ENCODE measurements at places on chromosomes 16 and 17. TPM values are rescaled to one million over a fixed set of nuclear protein-coding genes. Genes with fewer than 3 reads are reported as not detected.

FLCN gene
- total RNA-seq, result 122 TPM

PIMREG gene
- total RNA-seq, result not detected

GRCh38 chr17:15509095-15509494 lies 41.7 kb upstream of the CDRT4 start:
- H3K4me1 ChIP-seq, result peaks cover 24% of the 10 kb centered on the region
- no peaks in the 10 kb centered on the region for H3K36me3 ChIP-seq
- H3K27ac ChIP-seq, result no peak overlapping the region
- no peaks in the 10 kb centered on the region for H3K27me3 ChIP-seq
- H3K4me3 ChIP-seq, result no peak overlapping the region
- no peak for DNase-seq

SMG1 gene
- total RNA-seq, result 112 TPM

GRCh38 chr17:10001306-10001873 lies 96.3 kb upstream of the RCVRN start:
- H3K27me3 ChIP-seq, result no peaks in the 10 kb centered on the region
- H3K27ac ChIP-seq, result no peak overlapping the region
- no peak overlapping the region for H3K4me3 ChIP-seq
- no peak for DNase-seq
- H3K36me3 ChIP-seq, result no peaks in the 10 kb centered on the region

GRCh38 chr17:27622986-27623385 lies 8.0 kb upstream of the LGALS9 start:
- no peaks in the 10 kb centered on the region for H3K4me1 ChIP-seq
- H3K27ac ChIP-seq, result no peak overlapping the region
- DNase-seq, result no peak
- H3K4me3 ChIP-seq, result no peak overlapping the region

FZD2 gene
- 2.6 TPM for total RNA-seq

DNA sequence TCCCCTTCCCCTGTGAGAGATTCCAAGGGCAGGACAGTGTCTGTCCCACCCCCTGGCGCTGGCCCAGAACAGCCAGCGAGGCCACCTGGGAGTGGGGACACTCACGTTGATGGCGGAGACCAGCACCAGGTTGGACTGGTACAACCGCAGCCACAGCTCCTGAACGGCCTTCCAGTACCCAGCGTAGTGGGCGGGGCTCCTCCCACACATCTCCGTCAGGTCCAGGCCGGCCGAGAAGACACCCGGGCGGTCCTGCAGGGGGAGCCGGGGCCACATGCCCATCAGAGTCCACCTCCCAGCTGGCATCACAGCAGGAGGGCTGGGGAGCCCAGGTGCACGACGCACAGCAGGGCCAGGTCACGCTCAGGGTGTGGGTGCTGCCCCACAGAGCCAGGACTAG lies 7.1 kb downstream of the ECI1 start:
- H3K27me3 ChIP-seq, result no peaks in the 10 kb centered on the region
- no peak overlapping the region for H3K27ac ChIP-seq
- no peak overlapping the region for H3K4me3 ChIP-seq
- no peak for DNase-seq
- H3K4me1 ChIP-seq, result peaks cover 8% of the 10 kb centered on the region

DNA sequence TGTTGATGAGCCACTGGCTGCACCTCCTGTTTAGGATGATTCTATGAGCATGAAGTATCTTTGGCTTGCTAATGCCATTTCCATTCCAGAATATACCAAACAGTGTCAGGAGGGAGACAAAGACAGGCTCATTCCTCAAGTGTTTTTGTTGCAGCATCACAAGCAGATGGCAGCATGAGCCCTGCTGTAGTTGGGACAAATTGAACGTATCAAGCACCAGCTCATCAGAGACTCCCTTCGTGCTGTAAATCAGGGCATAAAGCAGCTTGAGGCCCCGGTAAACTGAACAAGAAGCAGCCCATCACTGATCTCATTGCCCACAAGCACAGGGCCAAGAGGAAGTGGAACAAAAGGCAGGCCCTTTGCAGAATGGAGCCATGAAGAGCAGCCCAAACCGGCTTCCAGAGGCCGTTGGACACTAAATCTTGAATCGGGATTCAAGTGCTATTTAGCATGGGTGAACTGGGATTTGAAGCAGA lies 45.9 kb upstream of the HS3ST3A1 start:
- no peak overlapping the region for H3K4me3 ChIP-seq
- no peak for DNase-seq
- no peaks in the 10 kb centered on the region for H3K4me1 ChIP-seq

- peak overlapping the region; percentile 86 for H3K4me3 ChIP-seq
- H3K27me3 ChIP-seq, result no peaks in the 10 kb centered on the region
- H3K27ac ChIP-seq, result peak overlapping the region; percentile 97
These were observed 569 bp upstream of the RABEP2 start for GRCh38 chr16:28925386-28926228.

DNA sequence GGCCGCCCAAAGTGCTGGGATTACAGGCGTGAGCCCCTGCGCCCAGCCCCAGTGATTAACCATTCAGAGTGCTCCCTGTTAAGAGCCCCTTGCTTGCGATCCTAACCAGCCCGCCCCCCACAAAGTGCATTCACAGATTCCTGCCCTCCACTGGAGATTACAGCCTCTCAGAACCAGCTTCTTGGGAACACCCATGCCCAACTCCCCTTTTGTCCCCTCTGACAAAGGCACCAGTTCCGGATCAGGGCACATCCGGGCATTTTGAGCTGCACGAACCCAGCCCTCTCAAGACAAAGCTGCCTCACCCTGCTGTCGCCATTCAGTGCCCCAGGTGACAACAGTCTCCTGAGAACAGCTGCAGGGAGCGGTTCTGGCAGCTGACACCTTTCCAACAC lies 848 bp upstream of the KRT19 start:
- peaks cover 45% of the 10 kb centered on the region for H3K27me3 ChIP-seq
- no peak overlapping the region for H3K27ac ChIP-seq
- H3K4me3 ChIP-seq, result no peak overlapping the region
- no peaks in the 10 kb centered on the region for H3K36me3 ChIP-seq
- no peak for DNase-seq
- no peaks in the 10 kb centered on the region for H3K4me1 ChIP-seq

CHAD gene
- not detected for total RNA-seq

ABAT gene
- 8.3 TPM for total RNA-seq

GRCh38 chr17:20989991-20990855 lies 52.6 kb downstream of the USP22 start:
- H3K36me3 ChIP-seq, result no peaks in the 10 kb centered on the region
- H3K27me3 ChIP-seq, result no peaks in the 10 kb centered on the region
- no peak overlapping the region for H3K27ac ChIP-seq
- peaks cover 8% of the 10 kb centered on the region for H3K4me1 ChIP-seq

TMEM235 gene
- total RNA-seq, result not detected

DNA sequence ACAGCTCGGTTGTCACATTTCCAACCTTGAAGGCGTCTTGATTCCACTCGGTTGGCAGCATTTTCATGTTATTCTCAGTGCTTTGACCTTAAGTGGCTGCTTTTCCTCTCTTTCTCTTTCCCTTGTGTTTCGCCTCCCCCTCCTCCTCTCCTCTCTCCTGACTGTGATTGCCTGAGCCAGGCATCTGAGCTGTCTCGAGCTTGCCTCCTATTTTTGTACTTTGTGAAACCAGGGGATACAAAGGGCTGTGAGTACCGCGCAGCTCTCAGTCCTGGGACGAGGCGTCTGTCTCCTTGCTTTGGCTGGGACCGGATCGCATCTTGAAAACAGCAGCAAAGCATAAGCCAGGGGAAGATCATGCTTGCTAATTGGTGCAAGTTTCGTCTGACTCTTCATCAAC lies 48.8 kb upstream of the SDK2 start:
- H3K36me3 ChIP-seq, result no peaks in the 10 kb centered on the region
- H3K4me1 ChIP-seq, result no peaks in the 10 kb centered on the region
- no peaks in the 10 kb centered on the region for H3K27me3 ChIP-seq
- no peak for DNase-seq
- no peak overlapping the region for H3K4me3 ChIP-seq

GRCh38 chr16:5257462-5257861 lies 159.9 kb upstream of the EEF2KMT start:
- no peak overlapping the region for H3K4me3 ChIP-seq
- no peaks in the 10 kb centered on the region for H3K36me3 ChIP-seq
- no peaks in the 10 kb centered on the region for H3K4me1 ChIP-seq
- DNase-seq, result no peak
- no peak overlapping the region for H3K27ac ChIP-seq
- no peaks in the 10 kb centered on the region for H3K27me3 ChIP-seq
